Activated T-helper 1 cell treated with anti-CD3 and anti-CD28 coated beads, Interleukin-2, amount 50 U/mL, for 16 hours (primary cell): ENCODE measurements at places on chromosomes 5 and 9.

GRCh38 chr5:30343707-30344106 is 849.8 kb upstream of the CDH6 start:
- no peak for DNase-seq

DNA sequence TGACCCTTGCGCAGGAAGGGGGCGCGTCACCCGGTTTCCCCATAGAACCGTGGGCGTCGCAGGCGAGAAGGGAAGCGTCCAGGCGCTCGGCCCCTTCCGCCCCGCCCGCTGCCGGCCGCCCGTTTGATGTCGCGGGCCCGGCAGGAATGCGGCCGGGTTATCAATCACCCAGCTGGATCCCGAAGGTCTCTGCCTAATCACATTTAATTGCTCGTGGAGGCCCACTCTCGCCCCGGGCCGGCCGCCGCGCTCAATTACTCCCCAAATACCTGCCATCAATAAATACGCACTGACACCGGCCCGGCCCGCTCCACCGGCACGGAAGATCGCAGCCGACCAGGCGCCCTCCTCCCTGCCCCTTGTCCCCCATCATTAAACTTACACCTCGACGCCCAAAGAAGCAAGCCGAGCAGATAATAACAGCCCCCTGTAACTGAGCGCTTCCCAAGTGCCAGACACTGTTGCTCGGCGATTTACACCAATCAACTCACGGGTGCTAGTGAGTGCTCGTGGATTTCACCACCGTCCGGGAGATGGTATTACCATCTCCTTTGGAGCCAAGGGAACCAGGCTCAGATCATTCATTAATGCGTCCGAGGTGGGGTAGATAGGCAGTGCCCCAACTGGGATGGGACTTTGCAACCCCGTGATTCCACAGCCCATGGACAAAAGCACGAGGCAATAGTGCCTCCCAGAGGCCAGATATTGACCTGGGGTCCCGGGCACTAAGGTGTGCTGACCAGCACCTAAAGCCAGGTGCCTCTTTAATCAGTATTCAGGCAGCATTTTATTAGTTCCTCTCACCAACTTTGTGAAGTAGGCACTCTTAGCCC is 11.3 kb downstream of the MSX2 start:
- no peak for DNase-seq

GRCh38 chr9:74122661-74123060 is 374.5 kb upstream of the RORB start:
- no peak for DNase-seq

- DNase-seq = no peak
Measured at GRCh38 chr5:15748266-15748665, 248.3 kb downstream of the FBXL7 start.

DNA sequence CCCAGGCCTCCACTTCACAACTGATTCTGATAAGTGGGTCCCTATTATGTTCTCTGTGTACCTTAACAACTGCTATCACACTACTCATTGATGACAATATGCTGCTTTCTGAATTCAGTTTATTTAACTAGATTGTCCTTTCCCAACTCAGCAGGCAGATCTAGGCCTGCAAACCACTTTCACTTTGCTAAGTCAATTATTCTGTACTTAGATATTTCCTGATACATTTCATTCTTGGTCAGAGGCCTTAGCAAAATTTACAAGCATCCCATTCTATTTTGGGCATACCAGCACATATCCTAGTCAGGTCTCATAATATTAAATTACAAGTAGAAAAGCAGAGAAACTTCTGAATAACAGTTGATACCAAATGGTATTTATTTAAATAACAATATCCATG is 235.7 kb upstream of the HAPLN1 start:
- no peak for DNase-seq

GRCh38 chr5:140214831-140215230 is 39.8 kb downstream of the CYSTM1 start:
- no peak for DNase-seq

DNA sequence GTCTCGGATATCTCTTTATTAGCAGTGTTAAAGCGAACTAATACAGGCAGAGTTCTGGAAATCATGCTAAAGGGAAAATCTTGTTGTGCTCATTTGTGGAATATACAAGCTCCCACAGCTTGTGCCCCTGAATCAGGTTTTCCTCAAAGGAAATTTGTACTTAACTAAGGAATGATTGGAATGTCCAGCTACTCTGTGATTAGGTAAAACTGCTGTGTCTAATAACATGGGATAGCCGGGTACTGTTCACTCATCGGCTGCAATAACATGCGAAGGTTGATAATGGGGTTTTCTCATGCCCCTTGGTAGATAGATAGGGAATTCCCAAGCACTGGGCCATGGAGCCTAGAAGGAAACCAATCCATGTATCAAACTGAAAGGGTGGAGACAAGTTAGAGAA is 306.7 kb downstream of the NR2F1-AS1 start:
- DNase-seq = no peak

- no peak for DNase-seq
Measured at GRCh38 chr5:112004867-112005622, 248.1 kb upstream of the NREP start.

DNA sequence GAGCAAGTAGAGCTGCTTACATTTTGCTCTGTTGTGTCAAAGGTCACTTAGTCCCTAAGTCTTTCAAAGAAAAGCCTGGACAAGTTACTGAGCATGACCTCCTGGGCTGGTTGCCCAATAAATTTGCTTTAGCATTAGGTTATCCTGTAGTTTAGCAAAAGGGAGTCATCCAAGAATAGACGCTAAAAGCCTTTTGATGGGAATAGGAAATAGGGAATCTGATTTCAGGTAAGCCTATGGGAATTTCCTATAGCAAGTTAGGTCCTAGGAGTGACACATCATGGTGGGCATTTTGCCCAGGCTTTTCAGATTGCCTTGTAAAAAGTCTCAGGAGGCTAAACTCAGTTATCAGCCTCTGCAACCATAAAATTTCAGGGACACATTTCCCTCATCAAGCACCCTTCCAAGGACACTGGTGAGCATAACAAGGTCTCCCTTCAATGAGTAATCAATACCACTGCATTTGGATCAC is 67.6 kb upstream of the RANBP3L start:
- DNase-seq = no peak

DNA sequence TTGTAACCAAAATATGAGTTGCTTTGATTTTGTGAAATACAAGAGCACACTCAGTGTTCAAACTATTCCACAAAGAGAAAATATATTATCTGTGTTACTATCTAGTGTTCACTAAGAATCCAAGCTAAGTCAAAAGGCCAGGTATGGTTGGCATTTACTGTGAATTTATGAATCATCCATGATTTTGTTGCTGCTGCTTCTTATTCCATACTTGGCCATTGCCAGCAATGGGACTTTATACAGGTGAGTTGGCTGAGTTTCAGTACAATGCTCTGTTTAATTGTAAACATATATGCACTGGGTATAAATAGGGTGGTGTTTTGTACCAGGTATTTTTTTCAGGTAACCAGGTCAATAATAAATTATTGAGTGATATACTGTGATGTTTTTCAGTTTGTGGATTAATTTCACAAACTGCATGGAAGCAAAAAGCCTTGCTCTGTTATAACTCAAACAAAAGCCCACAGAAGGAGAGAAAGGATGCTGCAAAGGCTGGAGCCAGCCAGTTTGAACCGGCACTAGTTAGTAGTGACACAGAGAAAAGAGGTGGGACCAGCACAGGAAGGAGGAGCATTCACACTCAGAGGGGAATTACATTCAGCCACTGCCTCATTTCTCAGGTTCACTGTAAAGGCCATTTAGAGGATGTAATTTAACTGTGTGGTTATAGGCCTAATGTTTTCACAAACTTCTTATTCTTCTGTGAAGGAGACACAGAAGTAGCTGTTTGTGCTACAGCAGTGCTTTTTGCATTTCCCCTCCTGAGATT is 381.8 kb downstream of the ADGRV1 start:
- no peak for DNase-seq

GRCh38 chr9:134363450-134363849 is 37.2 kb downstream of the RXRA start:
- DNase-seq = no peak

DNA sequence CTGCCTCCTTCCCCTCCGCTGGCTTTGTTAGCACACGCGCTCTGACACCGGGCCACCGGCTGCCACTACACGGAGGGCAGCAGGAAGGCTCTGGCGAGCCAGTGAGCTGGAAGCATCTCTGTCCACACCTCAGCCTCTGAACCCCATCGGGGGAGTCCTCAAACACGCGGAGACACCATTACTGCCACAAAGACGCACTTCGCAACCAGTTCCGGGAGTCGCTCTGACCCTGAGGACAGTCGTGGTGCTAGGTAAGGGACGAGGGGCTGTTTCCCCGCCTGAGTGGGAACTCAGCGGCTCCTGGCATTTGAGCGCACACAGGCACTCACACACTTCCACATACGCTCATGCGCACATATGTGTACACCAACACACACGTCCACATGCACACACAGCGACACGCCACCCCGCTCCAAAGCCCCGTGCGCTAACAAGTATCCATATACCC is 160.0 kb downstream of the C9orf152 start:
- no peak for DNase-seq

DNA sequence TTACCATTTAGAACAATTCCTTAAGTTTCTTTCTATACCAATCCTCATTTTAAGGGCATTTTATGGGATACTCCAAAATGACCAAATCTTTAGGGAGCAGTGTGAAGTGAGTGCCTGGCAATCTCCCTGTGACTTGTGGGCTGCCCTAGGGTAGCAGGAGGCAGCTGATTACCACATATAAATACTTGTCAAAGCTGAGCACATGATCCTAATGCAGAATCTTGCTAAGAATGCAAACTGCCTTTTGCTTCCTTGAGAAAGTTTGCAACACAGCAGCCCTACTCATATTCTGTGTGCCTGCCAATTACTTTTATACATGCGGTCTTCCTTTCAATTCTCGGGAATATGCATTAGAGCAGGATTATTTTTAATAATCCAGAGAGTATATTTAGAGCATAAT is 18.2 kb upstream of the NREP start:
- no peak for DNase-seq

DNA sequence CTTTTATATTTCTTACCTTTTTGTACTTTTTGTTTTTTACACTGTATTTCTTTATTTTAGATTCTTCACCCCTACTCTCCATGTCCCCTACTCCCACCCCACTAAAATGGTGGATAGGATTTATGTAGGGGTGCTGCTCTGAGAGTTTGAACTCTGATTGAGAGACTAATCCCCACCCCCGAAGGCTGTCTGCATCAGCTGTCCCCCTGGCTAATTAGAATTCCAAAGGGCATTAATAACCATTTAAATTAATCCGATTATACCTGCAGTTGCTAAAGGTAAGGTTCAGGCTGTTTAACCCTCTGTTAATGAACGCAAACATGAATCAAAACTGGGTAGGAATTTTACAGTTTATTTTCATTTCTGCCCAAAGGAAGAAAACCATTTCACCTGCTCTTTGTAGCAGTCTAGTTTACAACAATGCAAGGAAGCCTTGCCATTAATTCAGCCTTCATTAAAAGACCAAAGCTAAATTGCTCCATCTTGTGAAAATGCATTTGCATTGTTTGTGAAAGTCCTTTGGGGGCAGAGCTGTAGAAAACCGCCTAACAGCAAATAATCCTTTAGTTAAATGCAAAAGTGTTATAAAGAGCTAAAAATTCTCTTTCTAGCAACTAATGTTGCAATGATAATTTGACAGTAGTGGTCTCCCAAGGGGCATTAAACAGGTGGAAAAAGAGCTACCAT is 71.2 kb downstream of the ZCCHC7 start:
- no peak for DNase-seq

GRCh38 chr5:61311836-61312808 is 19.9 kb upstream of the ZSWIM6 start:
- no peak for DNase-seq

- no peak for DNase-seq
Measured at GRCh38 chr5:133942614-133943474, 25.6 kb downstream of the C5orf15 start.

DNA sequence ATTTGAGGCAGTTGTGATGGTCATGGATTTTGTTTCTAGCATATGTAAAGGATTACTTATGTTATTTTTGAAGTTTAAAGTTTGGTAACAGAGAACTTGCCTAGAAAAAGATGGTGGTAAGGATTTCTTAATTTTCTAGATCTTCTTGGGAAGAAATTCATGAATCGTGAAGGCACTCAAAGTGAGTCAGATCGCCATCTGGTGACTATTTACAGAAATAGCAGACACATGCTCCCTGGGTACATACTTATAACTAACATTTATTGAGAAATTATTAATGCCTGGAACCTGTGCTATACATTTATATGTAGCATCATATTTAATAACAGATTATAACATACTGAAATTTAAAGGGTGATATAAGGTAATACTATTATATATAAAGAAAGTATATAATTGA is 299.7 kb downstream of the IZUMO3 start:
- no peak for DNase-seq

- no peak for DNase-seq
Measured at GRCh38 chr5:32589942-32590869, 4.8 kb downstream of the SUB1 start.

- no peak for DNase-seq
Measured at GRCh38 chr5:31169379-31169778, 24.1 kb upstream of the CDH6 start.

DNA sequence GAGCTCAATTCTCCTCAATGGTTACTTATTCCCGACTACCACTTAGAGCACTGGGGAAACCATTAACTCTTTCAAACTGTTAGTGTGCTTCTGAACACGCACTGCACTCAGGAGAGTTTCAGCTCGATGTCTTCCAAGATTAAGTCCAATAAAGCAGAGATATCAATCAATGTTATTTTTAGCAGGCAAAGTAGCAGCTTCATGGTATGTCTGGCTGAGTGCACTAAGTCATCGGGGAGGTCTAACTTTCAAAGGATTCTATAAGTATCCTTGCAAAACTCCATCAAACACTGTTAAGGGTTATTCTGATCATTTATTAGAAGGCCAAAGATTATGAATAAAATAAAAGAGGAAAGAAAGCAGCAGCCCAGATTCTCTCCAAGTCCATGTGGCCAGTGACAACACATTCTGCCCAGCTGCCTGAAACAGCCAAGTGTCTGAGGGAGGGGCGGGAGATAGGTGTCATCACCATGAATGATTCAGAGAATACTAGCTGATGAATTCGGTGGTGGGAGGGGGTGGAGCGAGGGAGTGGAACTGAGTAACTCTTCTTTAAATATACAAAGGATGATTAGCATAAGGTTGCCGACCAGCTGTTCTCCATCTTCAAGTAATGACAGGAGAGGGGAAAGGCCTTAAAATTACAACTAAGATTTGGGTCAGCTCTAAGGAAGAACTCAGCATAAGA is 21.3 kb downstream of the NREP start:
- DNase-seq = no peak

GRCh38 chr9:116809656-116810055 is 122.6 kb downstream of the TRIM32 start:
- no peak for DNase-seq

DNA sequence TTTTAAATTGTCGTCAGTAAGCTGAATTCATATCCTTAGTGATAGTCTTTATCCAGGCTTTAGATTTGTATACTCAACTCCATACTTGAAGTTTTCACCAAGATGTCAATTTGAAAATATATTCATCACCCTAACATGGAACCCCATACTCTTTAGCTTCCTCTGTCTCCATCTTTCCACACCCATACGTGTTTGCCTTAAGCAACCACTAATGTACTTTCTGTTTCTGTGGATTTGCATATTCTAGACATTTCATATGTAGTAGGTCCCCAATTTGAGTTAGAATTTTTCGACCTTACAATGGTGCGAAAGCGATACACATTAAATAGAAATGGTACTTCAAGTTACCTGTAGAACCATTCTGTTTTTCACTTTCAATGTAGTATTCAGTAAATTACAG is 65.2 kb downstream of the NSD1 start:
- no peak for DNase-seq
